ENCODE measurements at places on chromosomes 5 and 9.

GRCh38 chr5:180179442-180180420 lies 29.3 kb downstream of the RASGEF1C start:
- no peak for DNase-seq

GRCh38 chr9:79567671-79568098 lies 4.1 kb upstream of the TLE4 start:
- no peak for DNase-seq

GRCh38 chr9:21510806-21511205 lies 28.7 kb upstream of the IFNE start:
- no peak for DNase-seq

- DNase-seq, result no peak
Observed at GRCh38 chr5:6886866-6887265, 173.6 kb downstream of the TENT4A start.

GRCh38 chr9:18865542-18865941 lies 167.5 kb downstream of the SAXO1 start:
- no peak for DNase-seq

- no peak for DNase-seq
Observed at GRCh38 chr9:23538461-23539003, 287.5 kb downstream of the ELAVL2 start.

DNA sequence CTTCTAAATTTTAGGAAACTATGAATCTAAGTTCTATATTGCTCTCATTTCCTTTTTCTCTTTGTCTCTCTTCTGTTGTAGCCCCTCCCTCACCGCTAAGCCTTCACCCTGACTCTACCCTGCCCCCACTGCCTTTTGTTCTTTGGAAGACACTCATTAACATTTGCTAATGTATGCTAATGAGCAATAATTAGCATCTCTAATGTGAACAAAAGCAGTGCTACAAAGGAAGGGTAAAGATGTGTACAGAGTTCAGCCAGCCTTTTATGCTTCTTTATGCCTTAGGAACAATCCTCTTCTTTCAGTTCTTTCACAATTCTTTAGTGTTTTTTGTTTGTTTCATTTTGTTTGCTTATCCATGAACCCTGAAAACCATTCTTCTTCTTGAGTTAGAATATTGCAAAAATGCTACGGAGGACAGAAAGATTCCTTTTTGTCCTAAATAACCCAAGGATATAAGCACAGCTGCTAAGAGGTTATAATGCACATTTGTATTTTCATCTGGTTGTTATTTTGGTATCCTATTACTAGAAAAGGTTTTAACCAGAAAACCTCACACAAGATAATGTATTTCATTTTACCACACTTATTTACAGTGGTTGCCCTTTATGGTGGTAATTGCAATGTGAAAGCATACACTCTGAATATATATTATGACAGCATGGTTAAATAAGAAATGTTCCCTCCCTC lies 159.3 kb downstream of the TMC1 start:
- DNase-seq, result no peak

GRCh38 chr5:59537961-59538749 lies 355.4 kb downstream of the PDE4D start:
- DNase-seq, result no peak

DNA sequence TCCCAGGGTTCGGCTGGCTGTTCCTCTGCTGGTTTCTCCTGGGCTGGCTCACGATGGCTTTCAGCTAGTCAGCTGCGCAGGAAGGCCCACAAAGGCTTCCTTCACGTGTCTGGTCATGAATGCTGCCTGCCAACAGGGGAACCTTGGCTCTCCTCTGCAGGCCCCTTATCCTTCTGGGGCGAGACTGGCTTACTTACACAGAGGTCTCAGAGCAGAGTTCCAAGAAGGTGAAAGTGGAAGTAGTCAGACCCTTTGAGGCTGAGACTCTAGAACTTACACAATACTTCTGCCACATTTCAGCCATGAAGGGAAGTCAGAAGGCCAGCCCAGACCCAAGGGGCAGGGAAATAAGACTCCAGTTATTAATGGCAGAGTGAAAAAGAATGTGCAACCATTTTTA lies 99.5 kb downstream of the LHFPL2 start:
- DNase-seq, result no peak

DNA sequence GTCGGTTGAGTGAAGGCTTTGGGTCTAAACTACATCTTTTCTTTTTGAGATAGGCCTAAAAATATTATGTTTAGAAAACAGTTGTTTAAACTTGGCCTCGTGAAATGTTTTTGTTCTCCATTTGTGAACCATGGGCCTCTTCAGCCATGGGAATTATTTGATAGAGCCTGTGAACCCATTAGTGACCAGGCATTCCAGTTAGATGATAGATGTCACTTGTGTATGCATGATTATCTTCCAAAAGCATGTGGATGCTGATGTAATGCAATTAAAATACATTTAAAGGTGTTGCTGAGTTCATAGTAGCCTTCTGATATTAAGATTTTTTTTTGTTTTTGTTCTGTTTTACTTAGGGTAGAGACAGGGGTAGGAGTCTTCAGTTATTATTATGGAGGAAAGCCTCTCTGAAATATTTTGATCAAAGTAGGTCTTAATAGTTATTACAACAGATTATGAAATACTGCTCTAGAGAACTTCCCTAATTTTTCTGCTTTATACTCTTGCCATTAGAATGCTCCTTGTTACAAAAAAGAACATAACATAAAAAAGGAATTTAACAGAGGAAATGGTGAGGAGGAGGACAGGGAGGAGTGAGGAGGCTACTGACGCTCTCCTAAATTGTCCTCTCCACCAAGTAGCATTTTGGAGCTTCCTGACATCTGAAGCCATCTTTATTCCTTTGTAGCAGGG lies 32.9 kb downstream of the CPEB4 start:
- DNase-seq, result no peak

DNA sequence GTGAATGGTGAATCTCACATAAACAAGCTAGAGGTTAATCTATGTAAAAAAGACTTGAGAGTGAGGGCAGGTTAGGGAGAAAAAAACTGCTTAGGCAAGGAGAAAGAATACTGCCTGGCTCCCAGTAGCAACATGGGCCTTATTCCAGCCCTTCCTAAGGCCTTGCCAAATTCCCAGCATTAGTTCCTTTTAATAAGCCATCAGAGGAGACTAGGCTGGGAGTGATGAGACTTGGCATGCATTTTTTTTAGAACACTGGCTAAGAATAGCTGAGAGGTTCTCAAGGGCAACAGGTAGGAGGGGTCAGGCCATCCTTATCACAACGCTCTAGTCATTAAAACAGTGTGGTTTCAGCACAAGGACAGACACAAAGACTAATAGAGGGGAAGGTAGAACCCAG lies 20.9 kb upstream of the ZBTB43 start:
- DNase-seq, result no peak

- peak; percentile 43 for DNase-seq
Observed at GRCh38 chr5:120464627-120465435, 731 bp downstream of the PRR16 start.

DNA sequence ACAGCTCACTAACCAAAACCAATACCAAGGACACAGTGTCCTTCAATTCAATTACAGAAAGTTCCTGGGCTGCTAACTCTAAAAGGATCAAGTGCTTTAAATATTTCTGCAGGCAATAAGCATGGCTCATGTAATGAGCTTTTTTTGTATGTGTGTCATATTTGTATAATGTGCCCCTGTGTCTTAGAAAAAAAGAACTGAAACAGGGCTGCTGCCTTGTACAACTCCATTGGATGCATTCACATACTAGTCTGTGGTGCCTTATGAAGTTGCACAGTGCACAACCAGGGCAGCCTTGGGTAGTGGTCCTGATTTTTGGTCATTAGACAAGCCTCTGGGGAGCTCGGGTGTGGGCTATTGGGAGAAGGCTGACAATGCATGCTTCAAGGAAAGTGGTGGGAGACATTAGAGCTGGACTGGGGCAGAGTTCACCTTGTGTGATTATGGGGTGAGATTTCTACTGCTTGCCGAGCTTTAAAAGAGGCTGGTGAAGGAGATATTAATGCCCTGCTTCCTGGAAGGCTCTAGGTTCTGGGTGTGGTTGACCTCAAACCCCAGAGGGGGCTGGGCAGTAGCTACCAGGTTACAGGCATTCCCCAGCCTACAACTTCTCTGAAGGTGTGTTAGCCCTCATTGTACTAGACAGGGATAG lies 3.6 kb upstream of the CPEB4 start:
- DNase-seq, result no peak

Data from ureter (tissue), 1 donor.